Astrocyte of the spinal cord (primary cell): ENCODE measurements at places on chromosomes 16 and 17.

DNA sequence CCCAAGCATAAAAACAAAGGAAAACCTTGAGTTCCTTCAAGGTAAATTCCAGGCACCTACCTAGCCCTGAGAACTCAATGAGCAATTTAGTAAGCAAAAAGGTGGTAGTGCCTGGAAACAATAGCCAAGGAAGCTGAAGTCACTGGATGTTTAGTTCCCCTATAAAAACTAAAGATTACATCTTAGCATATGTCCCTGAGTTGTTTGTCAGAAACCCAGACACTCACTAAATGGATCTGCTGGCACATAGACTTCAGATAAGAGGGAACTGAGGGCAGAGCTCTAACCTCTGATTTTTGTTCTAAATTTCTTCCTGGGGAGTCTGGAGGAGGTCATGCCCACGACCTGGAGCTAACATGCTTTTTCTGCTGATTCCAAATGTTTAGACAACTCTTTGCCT, 532.8 kb upstream of the SALL1 start:
- no peak for DNase-seq

- DNase-seq, result no peak
Measured at GRCh38 chr16:71201054-71201453, 29.5 kb downstream of the HYDIN start.

- DNase-seq, result peak; percentile 48
Measured at GRCh38 chr17:49035470-49036269, 38.5 kb downstream of the IGF2BP1 start.

- peak; percentile 17 for DNase-seq
Measured at GRCh38 chr17:77036841-77037381, 103.9 kb upstream of the SEC14L1 start.
